ENCODE measurements at places on chromosomes 11 and 22.

DNA sequence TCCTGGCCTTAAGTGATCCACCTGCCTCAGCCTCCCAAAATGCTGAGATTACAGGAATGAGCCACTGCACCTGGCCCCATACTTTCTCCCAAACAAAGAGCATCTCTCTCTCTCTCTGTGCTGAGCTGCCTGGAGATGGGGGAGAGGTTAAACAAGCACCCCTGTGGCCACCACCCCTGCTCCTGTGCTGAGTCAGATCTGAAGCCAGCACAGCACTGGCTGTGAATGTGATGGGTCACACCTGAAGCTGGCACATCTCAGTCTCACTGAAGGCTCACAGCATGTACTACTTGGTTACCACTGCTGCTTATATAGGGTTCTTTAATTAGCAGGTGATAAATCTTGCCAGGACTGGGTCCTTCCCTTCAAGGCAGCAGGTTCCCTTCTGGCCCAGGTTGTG lies 10.8 kb upstream of the WEE1 start:
- no peak for DNase-seq

GRCh38 chr11:85385547-85385946 lies 241.6 kb downstream of the DLG2 start:
- DNase-seq: no peak

DNA sequence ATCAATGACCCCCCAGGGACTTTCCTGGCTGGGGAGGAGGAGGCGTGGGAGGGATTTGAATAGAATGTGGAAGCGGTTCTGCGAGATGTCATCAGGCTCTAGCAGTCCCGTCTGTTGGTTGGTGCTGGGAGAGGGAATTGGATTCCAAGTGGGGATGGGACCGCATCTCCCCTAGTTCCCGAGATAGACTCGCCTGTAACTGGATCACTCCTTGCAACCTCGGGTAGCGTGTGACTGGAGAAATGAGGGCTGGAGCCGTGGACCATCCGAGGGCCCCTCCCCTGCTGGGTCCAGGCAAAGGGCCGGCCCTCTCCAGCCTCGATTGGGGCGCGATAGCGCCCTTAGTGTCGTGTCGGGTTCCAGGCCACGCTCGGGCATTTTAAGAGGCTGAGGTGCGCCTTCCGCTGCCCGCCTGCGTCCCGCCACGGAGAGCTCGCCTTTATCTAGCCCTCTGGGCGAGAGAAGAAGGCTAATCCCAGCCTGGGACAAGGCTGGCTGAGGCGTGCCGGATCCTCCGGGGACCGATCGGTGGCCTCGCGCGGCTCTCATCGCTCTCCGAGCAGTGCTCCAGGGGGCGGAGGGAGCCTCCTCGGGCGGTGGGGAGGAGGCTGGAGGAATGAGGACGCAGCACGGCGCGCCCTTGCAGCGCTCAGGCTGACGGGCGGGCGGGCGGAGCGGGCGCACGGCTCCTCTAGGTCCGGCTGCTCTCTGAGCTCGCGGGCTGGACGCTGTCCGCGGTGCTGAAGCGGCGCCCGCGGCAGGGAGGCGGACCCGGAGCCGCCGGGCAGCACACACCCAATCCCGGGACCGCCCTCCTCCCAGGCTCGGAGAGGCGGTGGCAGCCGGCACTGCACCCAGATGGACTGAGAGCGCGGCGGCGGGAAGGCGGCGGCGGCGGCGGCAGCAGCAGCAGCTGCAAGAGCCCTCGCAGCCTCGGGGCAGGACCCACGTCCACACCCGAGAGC lies 107.8 kb downstream of the OSBP2 start:
- DNase-seq: peak; percentile 69

DNA sequence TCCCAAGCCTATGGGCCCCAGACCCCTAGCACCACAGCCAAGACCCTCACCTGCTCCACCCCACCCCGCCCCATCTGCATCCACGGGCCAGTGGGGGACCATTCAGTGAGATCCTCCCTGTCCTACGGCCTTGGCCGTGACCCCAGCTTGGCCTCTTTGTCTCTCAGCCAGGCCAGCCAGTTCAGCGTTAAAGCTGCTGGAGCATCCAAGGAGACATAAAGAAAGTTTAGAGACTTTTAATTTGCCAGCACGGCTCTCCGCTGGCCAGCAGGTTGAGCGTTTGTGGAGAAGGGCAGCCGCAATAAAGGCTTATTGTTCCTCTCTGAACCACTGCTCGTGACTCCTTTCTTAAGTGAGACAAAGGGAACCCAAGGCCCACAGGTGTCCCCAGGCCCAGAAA lies 49.3 kb upstream of the LMO1 start:
- DNase-seq: no peak

Measured in naive thymus-derived CD8-positive, alpha-beta T cell (primary cell).